ENCODE measurements at places on chromosomes 3 and 15.
A peak's percentile ranks its signal among the peaks of the same experiment; 100 is the strongest.

- no peak for DNase-seq
Observed at GRCh38 chr3:5187920-5188418, 462 bp downstream of the EDEM1 start.

- DNase-seq, result no peak
Observed at GRCh38 chr15:85755471-85755870, 39.3 kb downstream of the KLHL25 start.

GRCh38 chr3:38367779-38368178 lies 21.2 kb downstream of the XYLB start:
- no peak for DNase-seq

GRCh38 chr3:156899951-156900350 lies 73.8 kb downstream of the LEKR1 start:
- no peak for DNase-seq

GRCh38 chr15:74425630-74426029 lies 8.1 kb downstream of the SEMA7A start:
- DNase-seq, result no peak

GRCh38 chr15:25903024-25903581 lies 40.0 kb upstream of the ATP10A start:
- no peak for DNase-seq

DNA sequence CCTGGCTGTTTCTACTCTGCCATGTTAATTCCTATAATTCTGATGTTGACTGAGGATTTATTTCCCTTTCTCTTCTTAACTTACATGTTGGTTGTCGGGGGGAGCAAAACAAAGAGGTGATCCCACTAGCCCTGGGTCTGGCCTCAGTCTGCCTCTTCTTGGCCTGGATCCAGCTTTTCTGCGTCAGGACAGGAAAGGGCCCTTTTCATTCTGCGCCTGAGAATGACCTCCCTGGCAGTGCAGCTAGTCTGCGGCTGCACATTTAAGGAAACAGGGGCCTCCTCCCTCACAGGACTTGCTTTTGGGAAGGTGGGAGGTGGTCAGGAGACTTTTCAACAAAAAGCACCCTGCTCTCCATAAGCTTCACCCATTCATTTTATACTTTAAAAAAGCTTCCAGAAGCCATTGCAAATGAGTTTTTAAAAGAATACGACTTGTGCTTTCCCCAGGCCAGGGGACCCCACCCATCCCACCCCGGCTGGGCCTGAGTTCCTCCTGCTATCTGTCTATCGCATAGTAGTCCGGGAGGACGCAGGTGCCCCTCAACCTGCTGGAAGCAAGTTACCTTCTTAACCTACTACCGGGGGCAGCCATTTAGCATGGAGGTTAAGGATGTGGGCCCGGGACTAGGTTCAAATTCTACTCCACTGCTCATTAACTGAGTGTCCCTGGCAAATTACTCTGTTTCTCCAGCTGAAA lies 21.3 kb upstream of the EHD4 start:
- no peak for DNase-seq

GRCh38 chr3:37537914-37538691 lies 323.6 kb upstream of the CTDSPL start:
- no peak for DNase-seq

DNA sequence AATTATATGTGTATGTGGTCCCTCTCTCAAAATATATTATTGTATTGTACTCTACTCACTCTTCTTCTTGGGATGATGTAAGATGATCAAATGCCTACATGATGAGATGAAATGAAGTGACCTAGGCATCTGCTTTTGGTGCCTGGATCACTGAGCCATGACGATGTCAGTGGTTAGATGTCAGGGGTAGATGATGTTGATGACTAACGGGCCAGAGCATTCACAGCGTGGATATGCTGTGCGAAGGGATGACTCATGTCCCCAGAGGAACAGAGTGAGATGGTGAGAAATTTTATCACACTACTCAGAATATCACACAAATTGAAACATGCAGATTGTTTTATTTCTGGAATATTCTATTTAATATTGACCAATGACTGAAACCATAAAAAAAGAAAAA lies 233.9 kb upstream of the CADM2 start:
- no peak for DNase-seq

DNA sequence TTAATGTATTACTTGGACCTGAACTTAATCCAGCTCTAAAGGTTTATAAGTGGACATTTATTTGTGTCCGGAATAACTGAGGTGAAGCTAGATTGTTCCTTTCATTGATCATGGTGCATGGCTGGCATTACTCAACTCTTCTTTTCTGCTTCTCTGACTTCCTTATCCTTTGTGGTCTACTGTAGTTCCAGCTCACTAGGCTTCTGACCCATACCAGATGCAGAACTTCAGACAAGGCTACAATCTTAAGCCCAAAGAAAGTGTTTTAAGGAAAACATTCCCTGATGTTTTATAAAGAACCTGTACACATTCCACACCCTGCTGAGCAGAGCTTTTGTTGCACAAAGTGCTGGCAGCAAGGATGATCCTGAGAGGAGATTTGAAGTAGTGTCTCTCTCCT lies 250.8 kb upstream of the TGFBR2 start:
- no peak for DNase-seq

GRCh38 chr3:134291319-134292254 lies 40.9 kb upstream of the RYK start:
- no peak for DNase-seq

- no peak for DNase-seq
Observed at GRCh38 chr15:62639906-62640605, 402.5 kb upstream of the TPM1 start.

DNA sequence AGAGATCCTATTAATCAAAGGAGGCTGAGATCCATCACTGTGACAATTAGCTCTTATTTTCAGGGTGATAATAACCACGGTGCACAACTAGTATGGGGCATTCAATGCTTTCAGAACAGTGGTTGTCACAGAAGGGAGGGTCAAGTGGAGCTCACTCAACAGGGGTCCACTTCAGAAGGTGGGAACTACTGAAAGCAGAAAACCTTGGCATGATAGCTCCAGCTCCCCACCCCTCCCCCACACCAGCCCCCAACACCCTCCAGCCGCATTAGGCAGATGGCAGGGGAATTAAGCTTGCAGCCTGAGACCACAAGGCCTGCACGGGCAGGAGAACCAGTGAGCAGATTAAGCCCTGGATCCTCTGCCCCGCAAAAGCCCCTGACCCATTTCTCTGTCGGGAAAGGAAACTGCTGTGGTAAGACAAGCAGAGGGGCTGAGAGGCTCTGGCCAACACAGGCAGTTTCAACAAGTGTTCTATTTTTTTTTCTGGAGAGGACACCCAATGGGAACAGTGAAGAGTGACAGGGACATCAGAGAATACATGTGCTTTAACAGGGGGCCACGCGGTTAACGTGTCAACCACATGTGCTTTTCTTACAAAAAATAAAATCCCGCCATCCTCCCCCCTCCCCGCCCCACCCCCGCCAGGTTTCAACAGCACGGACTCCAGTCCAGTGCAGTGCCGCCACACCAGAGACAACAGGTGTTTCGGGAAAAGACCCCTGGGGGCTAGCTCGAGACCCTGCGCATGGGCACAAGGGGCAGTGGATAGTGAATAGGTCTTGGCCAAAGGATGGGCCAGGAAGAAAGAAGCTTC lies 997 bp downstream of the FYCO1 start:
- DNase-seq, result no peak

- DNase-seq, result no peak
Observed at GRCh38 chr15:57505949-57506391, 85.7 kb upstream of the MYZAP start.

DNA sequence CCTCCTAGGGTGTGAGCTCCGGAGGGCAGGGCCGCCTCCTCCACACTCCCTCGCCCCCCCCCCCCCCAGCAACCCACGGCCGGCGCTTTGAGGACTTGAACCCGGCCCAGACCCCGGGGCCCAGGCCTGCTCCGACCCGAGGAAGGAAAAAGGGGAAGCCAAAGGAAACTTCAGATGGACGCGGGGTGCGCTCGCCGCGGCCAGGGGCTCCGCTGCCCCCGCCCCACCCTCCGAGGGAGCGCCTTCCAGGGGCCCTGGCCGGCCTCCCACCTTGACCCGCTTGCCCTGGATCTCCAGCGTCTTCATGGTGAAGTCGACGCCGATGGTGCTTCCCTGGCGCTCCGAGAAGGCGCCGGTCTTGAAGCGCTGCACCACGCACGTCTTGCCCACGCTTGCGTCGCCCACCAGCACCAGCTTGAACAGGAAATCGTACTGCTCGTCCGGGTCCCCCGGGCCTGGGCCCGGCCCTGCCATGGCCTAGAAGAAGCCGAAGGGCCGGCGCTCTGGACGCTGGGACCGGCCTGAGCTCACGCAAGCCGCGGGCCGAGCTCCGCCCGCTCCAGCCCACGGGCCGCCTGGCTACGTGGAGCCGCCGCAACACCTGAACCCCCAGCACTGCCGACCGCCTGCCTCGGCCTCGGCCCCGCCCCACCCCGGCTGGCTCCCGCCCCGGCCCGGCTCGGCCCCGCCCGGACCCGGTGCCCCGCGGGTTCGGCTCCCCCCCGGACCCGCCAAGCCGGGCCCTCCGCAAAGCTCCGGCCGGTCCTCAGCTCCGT lies 400 bp downstream of the RAB43 start:
- DNase-seq, result no peak

DNA sequence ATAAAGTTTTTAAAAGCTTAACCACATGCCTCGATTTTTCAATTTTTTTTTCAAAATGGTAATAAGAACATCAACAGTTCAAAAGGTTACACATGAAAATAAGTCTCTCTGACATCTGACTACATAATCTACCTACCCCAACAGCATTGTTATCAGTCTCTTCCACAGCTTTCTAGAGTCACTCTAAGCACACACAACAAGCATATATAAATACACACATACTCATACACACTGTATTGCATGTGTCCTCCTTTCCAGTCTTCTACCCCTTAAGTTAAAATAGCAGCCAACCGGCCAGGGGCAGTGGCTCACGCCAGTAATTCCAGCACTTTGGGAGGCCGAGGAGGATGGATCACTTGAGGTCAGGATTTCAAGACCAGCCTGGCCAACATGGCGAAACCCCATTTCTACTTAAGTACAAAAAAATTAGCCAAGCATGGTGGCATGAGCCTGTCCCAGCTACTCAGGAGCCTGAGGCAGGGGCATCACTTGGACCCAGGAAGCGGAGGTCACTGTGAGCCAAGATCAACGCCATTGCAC lies 12.2 kb downstream of the TBL1XR1 start:
- no peak for DNase-seq

DNA sequence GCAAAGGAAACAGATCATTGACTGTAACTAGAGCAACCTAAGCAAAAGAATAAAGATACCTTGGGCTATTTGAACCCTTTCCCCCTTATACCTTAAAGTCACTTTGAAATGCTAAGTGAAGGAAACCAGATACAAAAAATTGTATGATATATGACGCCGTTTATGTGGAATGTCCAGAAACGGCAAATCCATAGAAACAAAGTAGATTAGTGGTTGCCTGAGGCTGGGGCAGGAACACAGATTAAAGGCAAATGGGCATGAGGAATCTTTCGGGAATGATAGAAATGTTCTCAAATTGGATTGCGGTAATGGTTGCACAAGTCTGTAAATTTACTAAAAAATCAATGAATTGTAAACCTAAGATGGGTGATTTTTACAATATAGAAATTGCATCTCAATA lies 160.1 kb upstream of the CCDC54 start:
- DNase-seq, result no peak

- DNase-seq, result no peak
Observed at GRCh38 chr3:121855555-121855954, 20.5 kb downstream of the EAF2 start.

- no peak for DNase-seq
Observed at GRCh38 chr15:92394309-92395097, 822 bp downstream of the ST8SIA2 start.

DNA sequence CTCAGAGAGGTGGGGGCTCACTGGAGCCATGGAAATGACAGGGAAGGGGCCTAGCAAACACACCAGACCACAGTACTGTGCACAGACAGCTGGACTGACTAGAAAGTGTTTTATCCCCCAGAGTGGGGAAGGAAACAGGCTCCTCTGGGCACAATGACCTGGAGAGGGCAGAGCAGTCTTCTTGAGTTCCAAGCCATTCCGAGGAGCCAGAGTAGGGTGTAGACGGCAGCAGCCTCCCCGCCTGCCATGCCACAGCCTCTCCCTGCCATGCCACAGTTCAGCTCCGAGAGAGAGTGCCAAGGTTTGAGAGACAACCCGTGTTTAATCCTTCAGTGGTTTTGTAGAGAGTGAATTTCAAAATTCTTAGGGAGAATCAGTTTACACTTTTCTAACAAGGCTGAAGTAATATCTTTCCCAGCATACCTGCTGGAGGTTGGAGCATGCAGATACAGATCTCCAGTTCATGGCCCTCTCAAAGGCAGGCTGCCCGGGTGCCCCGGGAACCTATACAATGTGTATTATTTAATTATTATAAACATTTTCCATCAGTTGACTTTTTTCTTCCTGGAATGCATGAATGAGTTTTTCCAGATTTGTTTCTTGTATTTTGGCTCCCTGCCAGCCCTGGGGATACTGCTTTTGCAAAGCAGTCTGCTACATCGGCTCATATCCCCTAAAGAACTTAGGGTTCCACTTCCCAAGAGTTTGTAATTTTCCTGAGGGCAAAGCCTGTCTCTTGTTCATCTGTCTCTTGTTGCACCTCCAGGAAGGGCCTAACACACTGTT lies 3.2 kb downstream of the PODXL2 start:
- no peak for DNase-seq

- DNase-seq, result no peak
Observed at GRCh38 chr15:89111961-89112340, 23.7 kb downstream of the ABHD2 start.

GRCh38 chr15:29097971-29098370 lies 171.7 kb downstream of the NSMCE3 start:
- DNase-seq, result no peak

- DNase-seq, result no peak
Observed at GRCh38 chr3:121998611-121999473, 23.2 kb downstream of the ILDR1 start.

- no peak for DNase-seq
Observed at GRCh38 chr3:195105389-195105788, 165.6 kb downstream of the XXYLT1 start.

DNA sequence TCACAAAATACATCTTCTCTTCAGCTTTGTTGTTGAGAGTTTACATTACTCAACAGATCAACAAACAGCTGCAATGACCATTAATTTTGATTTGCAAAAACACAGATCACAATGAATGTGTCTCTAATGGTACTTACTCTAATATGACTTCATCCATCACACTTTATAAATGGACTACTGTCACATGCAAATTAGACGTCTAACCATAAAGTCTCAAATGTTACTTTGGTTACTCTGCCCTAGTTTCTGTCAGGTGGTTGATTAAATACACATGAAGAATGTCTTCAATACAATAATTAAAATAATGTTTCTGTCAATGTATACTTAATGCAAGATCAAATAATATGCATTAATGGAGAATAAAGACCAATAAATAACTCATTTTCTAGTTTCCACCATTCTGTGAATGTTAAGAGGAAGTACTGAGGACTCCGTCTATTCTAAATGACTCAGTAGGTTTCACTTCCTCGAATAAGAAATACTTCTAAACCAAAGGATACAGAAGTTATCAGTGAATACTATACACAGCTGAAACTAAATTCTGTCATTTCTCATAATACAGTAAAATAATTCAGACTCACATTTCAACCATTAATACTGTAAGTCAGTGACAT lies 145.8 kb downstream of the CBLB start:
- peak; percentile 40 for DNase-seq

GRCh38 chr3:51408813-51409212 lies 17.7 kb downstream of the RBM15B start:
- DNase-seq, result no peak
